ENCODE measurements at places on chromosomes 7 and 10. TPM values are rescaled to one million over a fixed set of nuclear protein-coding genes. Genes with fewer than 3 reads are reported as not detected.

DNA sequence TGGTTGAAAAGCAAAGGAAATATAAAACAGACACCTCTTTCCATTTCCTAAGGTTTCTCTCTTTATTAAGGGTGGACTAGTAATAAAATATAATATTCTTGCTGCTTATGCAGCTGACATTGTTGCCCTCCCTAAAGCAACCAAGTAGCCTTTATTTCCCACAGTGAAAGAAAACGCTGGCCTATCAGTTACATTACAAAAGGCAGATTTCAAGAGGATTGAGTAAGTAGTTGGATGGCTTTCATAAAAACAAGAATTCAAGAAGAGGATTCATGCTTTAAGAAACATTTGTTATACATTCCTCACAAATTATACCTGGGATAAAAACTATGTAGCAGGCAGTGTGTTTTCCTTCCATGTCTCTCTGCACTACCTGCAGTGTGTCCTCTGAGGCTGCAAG is 154.4 kb upstream of the LANCL2 start:
- H3K27me3 ChIP-seq: no peaks in the 10 kb centered on the region
- no peaks in the 10 kb centered on the region for H3K4me1 ChIP-seq
- no peak overlapping the region for H3K27ac ChIP-seq
- no peaks in the 10 kb centered on the region for H3K36me3 ChIP-seq
- no peak overlapping the region for H3K4me3 ChIP-seq
- no peak for DNase-seq

DNA sequence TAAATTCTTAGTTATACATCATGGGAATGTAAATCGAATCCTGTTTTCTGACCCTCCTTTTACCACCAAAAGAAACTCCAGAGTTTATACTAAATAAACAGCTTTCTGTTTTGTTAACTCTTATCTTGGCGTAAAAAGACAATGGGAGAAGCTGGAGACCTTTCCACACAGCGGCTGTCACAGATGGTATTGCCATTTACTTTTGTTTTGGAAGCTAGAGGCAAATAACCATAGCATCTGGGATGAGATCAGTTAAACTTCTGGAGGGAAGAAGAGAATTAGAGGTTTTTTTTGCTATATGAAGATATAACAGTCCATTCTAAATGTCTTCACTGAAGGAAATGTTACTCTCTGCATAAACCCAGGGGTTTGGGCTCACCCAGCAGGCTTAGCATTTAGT is 258.9 kb downstream of the REEP3 start:
- no peaks in the 10 kb centered on the region for H3K36me3 ChIP-seq
- no peaks in the 10 kb centered on the region for H3K4me1 ChIP-seq
- no peak overlapping the region for H3K27ac ChIP-seq
- H3K27me3 ChIP-seq: no peaks in the 10 kb centered on the region
- no peak overlapping the region for H3K4me3 ChIP-seq

DNA sequence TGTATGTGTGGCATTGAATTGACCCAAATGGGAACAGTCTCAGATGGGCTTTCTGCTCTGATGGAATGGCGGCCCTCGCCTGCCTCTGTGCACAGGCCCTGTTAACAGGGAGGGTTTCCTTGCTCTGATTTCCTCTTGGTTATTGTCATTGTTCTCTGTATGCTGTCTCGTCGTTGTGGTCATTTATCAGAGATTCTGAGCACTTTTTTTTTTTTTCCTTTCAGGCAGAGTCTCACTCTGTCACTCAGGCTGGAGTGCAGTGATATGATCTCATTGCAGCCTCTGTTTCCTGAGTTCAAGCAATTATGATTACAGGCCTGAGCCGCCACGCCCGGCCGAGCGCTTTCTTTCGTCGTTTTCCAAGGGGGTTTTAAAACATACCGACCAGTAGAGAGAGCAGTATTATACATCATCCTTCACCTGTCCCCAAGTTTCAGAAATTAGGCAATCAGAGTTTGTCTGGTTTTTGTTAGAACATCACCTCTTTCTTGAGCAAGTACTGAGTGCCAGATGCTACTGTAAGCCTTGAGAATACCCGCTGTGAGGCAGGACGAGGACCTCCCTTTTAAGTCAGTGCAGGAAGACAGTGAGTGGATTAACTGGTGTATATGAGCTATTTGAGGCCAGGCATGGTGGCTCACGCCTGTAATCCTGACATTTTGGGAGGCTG is 6.5 kb downstream of the CHST12 start:
- H3K4me1 ChIP-seq: peaks cover 11% of the 10 kb centered on the region
- no peak for DNase-seq
- H3K27ac ChIP-seq: no peak overlapping the region

DNA sequence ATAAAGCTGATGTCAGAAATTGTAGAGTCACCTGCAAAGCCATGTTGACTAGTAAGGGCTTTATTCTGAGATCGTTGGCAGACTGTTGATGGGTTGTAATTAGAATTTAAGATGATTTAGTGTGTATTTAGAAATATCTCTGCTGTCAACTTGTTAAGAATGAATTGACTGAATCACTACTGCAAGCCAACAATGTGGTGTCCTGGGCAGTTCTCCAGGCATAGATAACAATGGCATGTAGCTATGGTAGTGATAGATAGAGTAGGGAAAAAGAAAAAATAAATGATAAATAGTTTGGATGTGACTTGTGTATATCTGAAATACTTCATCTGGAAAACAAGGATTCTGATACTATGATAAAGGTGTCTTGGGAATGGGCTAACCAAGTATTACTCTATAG is 640.2 kb downstream of the ARL4A start:
- H3K27ac ChIP-seq: no peak overlapping the region
- no peak overlapping the region for H3K4me3 ChIP-seq
- H3K4me1 ChIP-seq: no peaks in the 10 kb centered on the region
- DNase-seq: no peak

DNA sequence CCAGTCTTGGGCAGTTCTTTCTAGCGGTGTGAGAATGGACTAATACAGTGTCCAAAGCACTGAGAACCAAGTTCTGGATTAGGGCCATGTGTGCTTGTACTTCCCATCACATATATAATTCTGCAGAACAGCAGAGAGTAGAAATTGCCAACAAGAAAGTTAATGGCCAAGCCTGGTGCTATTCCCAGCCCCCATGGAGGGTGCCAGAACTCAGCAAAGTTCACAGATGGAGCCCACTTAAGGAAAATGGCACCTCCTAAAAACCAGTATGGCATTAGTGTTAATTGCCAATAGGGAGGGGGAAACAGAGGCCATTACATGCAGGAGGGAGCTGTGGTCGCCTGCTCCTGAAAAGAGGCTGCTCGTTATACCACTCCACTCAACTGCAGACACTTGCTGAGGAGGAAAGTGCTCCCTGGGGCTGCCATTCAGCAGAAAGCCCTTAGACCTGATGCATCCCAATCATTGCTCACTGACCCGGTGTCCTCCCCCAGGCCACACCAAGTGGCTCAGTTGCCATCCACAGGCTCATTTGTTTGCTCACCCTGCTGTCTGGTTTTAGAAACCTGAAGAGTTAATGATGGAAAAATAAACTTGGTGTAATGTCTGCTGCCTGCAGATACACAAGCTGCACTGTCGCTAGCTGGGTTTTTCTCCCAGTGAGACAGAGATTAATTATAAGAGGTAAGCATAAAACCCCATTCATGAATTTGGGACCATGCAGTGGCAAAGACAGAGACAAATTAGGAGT is 280.6 kb downstream of the GFRA1 start:
- H3K27me3 ChIP-seq: no peaks in the 10 kb centered on the region
- H3K27ac ChIP-seq: no peak overlapping the region
- no peak overlapping the region for H3K4me3 ChIP-seq
- H3K4me1 ChIP-seq: no peaks in the 10 kb centered on the region
- DNase-seq: no peak

The CRTAC1 gene
- total RNA-seq: not detected
